ENCODE measurements at places on chromosomes 7 and 10.

DNA sequence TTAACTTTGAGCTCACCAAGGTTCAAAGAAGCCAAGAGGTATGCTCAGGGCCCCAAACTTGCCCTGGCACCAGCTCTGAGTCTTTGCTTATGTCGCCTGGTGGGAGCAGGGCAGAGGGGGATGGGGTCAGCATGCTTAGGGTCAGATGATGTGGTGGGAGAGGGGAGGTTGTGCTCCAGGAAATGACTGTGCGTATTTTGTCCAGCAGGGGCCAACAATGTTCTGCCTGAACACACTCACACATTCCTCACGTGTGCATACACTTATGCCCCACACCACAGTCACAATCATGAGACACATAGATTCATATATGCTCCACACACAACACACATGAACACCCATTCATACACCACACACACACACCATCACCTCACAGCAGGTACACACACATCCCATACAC lies 4.4 kb upstream of the RAMP3 start:
- no peak for DNase-seq

DNA sequence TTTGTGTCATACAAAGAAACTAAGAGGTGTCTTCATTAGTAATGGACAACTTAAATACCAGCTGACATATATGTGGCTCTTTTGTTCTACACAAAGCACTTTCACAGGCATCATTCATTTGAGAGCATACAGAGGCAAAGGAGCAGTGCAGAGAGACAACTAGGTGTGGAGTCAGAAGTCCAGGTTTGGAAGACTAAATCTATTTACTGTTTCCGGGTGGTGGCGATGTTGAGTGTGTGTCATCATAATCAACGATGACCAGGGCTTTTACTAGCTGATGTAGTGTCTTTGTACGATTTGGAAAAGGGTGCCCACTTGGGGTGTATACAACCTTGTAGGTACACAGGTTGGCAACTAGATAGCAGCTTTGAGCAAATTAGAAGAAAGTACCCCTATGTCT lies 195.5 kb upstream of the CCDC6 start:
- no peak for DNase-seq

- DNase-seq: no peak
Observed at GRCh38 chr10:86644794-86645445, 9.4 kb upstream of the OPN4 start.

GRCh38 chr7:80895056-80895455 lies 23.8 kb downstream of the SEMA3C start:
- DNase-seq: no peak
